ENCODE measurements at places on chromosomes 3 and 15.
A peak's percentile ranks its signal among the peaks of the same experiment; 100 is the strongest.

DNA sequence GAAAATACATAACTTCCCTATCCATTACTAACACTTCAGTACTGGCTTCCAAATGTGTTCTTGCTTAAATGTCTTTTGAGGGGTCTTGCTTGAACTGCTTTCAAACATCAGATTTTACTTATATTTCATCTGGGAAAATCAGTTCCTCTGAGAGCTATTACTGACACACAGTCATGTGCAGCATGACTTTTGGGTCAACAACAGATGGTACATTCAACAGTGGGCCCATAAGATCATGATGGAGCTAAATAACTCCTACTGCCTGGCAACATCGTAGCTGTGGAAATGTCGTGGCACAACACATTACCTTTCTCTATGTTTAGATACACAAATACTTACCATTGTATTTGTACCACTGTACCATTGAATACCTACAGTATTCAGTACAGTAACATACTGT, 43.8 kb downstream of the WWTR1 start:
- DNase-seq: no peak

DNA sequence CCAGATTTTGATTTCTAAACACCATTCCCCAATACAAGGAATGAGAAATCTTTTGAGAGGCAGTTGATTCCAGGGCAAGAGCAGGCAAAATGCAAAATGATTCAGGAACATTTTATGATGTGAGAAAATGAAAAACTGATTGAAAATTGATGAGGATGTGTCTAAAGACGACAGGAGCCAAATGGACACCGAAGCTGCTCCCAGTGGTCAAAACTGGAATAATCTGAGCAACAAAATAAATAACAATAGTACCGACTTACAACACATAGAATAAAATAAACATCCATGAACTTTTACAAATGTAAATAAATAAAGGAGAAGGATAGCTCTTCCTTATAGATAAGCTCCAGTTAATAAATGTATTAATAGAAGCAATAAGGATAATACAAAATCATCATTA, 186.8 kb downstream of the OCA2 start:
- DNase-seq: no peak

DNA sequence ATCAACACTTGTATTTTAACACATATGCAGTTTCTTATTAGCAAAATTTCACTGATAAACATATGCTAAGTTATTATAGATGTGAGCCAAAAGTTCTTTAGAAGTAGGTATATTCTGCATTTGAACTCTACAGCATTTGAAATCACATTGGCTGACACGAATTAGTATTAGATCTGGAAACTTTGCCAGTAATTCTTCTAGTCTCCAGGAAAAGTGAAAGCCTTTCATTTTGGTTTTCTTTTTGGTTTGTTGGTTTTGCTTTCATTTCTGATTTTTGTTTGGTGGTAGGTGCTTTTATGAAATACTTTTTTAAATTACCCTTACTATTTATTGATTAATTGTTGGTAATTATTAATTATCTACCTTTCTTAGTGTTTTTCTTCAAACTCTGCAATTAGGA, 72.9 kb downstream of the RBMS3 start:
- no peak for DNase-seq

DNA sequence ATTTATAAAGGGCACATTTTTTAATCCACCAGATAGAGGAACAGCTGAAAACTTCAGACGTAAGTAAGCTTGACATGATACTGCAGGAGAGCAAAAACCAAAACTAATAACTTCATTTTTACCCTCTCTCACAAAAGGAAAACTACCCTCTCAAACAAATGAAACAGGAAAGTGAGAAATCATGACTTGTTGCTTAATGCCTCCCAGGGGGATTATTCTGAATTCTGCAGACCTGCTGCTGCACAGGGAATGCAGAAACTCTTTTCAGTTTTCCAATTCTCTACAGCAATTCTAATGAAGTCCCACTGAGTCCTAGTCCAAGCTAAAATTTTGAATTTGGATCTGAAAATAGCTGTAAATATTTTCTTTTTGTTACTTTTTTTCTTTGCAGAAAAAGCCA, 637.1 kb upstream of the CCDC54 start:
- no peak for DNase-seq

DNA sequence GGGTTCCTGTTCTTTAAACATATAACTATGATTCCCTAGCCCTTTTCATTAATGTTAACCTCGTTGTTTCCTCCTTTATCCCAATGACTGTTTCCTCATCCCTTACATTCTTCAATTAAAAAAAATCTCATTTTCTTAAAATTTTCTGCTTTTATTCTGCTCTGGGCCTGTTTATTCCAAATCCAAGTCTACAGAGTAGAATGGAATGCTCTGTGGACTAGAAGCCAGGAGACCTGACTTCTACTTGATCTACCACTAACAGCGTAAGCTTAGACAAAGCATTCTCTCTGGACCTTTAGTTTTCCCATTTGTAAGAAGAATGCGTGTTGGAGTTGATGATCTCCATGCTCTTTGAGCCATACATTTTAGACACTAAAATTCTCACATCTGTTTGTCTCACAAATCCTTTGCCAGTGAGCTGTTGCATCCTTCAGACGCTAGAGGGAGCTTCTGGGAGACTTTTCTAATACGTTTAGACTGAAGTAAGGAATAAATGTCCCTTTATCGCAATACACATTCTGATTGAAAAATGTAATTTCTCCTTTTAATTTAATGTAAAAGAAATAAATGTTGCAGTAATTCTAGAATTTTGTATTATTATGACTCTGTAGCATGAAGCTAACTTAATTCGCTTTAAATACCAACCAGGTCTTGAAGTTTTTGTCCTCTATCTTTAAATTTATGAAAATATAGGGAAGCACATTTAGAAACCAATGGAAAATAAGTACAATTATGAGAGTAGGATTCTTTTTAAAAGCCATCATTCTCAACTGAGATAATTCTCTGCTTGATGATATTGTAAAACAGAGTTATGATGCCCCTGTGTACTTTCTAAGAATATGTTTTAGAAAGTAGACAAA, 21.7 kb upstream of the GMNC start:
- DNase-seq: no peak

GRCh38 chr15:72838311-72838731, 54.8 kb upstream of the ADPGK start:
- DNase-seq: no peak

- no peak for DNase-seq
Observed at GRCh38 chr15:71648095-71648494, 162.3 kb upstream of the NR2E3 start.

DNA sequence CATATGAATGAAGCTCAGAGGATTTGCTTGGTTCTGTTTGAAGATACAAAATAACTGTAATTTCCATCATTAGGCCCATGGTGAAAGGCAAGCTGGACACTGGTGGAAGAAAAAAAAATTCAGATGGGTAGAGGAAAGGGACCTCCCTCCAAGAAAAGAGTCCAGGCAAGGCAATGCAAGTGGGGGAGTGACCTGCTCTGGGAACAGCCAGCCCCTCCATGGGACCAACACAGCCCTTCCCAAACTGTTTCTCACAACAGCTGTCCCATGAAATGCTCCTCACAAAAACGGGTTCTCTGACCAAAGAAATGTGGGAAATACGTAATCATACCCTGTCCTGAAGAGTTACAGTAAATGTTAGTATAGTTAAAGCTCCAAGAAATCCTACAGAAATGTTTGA, 4.4 kb upstream of the AP3S2 start:
- DNase-seq: no peak

GRCh38 chr15:83205725-83206324, 1.8 kb downstream of the HDGFL3 start:
- DNase-seq: no peak

GRCh38 chr3:128875556-128876120, 3.8 kb upstream of the ACAD9 start:
- peak; percentile 33 for DNase-seq

DNA sequence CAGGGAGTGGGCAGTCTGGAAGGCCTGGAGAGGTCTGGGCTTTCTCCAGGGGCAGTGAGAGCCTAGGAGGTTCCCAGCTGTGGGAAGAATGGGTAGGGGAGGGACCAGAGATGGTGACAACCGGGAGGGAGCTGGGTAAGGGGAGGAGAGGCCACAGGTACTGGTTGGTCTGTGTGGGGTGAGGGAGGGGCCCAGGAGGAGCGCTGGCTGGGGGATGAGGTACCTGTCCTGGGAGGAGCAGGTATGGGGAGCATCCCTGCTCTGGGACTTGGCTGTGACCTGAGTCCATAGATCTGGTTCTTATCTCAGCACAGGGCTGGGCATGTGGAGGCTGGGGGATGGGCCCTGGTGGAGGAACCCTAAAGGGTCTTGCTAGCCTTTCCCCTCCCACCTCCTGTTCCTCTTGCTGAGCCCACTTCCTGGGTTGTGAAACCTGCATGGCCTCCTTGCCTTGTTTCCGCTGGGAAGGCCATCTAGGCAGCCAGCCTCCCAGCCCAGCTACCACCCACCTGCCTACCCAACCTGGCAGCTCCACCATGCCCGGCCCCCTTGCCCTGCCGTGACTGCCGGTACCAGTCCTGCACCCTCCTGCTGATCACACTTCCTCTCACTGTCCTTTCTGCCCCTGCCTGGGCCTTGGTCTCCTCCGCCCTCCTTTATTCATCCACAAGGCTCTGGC, 11.0 kb downstream of the PRKCD start:
- DNase-seq: no peak

GRCh38 chr3:182726258-182727142, 66.8 kb upstream of the ATP11B start:
- no peak for DNase-seq

- DNase-seq: no peak
Observed at GRCh38 chr15:99070208-99070607, 34.7 kb upstream of the SYNM start.

GRCh38 chr3:141686466-141687291, 51.4 kb upstream of the RNF7 start:
- DNase-seq: no peak

Data from iPS DF 6.9 (cell line).